ENCODE measurements at places on chromosomes 11 and 22.

GRCh38 chr11:111944139-111944538 lies 7.0 kb downstream of the DIXDC1 start:
- no peak for DNase-seq

DNA sequence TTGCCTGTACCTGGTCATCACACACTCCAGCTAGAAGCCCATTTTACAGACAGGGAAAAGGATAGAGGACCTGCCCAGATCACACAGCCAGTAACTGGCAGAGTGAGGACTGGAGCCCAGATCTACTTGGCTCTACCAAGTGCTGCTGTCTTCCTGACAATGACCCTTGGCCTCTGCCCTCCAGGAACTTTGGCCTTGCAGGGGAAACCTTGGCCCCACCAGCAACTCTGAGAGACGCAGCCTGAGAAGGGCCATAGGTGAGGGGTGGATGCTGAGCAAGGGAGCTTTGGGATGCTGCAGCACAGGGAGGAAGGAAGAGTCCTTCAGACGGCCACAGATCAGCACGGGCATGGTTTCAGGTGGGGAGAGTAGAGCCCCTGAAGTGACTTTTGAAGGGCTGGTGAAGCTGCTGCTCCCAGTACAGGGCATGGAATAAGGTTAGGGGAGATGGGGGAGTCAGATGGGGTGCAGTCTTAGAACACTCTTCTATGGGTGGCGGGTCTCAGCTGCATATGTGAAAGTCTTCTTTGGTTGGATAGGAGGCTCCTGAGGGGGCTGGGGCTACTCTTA lies 2.0 kb upstream of the CAPN5 start:
- DNase-seq: peak; percentile 5

DNA sequence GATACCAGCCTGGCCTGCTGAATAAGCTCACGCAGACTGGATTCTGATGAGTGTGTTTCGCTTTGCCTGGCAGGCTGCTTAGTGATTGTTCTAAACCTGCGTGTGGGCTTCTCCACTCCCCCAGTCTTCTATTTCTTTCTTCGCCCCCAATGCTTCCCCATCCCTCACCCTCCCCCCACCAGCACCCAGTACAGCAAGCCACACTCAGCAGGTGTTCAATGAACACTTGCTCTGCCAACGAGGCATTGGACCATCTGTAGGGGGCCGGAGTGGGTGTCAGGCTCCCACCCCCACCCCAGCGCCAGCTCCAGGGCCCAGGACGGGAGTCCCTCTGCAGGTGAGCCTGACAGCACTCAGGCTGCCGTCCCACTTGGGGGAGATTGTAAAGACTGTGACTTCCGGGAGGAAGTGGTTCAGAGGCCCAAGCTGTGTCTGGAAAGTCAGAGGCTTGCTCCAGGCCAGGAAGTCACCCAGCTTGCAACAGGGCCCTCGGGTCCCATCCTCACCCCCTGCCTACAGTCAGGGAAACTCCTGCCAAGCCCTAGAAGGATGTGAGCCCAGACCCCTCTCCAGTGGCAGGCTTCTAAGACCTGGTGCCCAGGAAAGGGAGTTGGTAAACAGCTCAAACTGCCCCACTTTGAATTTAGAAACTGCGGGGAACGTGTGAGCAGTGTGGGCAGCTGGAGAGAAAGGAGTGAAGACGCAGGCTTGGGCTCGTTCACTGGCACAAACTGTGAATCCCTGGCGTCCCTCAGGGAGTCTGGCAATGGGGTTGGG lies 66.3 kb upstream of the PRDM11 start:
- DNase-seq: peak; percentile 49

- no peak for DNase-seq
Observed at GRCh38 chr11:127806501-127806900, 780.9 kb downstream of the ETS1 start.

DNA sequence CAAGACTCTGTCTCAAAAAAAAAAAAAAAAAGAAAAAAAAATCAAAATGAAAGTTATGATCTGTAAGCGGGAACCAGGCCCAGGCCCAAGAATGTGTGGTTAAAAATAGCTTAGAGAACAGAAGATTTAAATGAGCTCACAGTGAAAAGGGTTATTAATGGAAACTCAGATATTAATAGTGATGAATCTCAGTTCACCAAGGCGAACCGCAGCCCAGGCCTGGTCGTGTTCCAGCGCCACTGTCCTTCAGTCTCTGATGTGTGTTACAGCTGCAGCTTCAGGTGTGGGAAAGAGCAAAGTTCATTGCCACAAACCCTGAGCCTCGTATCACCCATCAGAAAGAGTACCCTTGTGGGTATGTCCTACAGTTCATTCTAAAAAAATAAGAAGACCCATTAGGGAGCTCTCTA lies 107.1 kb downstream of the GAB2 start:
- DNase-seq: peak; percentile 78

DNA sequence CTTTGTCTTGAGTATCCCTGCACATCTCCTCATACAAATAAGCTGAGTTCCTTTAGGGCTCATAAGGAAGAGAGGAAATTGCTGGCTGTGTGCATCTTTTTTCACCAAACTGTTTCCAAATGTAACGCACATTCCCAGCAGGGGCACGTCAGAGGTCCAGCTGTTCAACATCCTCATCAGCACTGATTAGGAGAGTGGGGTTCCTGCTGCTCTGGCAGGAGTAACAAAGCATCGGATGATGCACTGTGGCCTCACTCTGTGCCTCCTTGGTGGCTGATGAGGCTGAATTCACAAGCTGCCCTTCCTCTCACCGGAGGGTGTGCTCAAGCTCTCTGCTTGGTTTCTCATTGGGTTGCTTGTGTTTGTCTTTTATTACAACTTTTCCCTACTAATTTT lies 35.5 kb upstream of the SLC25A1 start:
- DNase-seq: no peak

GRCh38 chr11:46133119-46133518 lies 11.9 kb upstream of the PHF21A start:
- no peak for DNase-seq

- no peak for DNase-seq
Observed at GRCh38 chr11:92880381-92880780, 89.1 kb upstream of the MTNR1B start.

- DNase-seq: no peak
Observed at GRCh38 chr11:59417023-59417422, 9.2 kb downstream of the OR5A2 start.

All from GM20000 (cell line).